Occipital lobe (tissue), 3 donors: ENCODE measurements at places on chromosomes 6 and 20. TPM values are rescaled to one million over a fixed set of nuclear protein-coding genes. Genes with fewer than 3 reads are reported as not detected.

DNA sequence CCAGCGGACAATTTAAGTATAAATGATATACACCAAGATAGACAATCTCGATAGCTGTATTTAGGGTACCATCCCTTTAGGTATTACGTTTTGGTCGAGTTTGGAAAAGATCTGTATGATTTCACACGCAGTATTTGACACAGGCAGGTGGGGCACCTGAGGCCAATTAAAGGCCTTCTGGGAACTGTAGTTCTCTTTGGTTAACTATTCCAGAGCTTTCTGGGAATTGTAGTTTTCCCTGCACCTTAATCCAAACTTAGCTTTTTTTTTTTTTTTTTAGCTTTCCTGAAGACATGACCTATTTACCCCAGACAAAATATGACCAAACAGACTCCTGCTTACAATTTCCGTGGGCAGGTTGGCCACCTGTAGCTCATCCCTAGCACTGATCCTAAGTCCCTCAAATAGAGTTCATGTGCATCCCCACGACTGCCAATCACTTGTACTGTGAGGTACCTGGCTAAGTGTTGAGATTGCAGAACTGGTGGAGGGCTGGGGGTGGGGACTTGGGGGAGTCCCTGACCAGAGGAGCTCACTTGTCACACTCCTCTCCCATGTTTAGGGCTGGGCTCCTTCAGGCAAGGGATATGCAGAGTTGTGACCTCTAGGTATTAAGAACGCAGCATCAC is 999 bp upstream of the EHMT2 start:
- DNase-seq, result no peak

DNA sequence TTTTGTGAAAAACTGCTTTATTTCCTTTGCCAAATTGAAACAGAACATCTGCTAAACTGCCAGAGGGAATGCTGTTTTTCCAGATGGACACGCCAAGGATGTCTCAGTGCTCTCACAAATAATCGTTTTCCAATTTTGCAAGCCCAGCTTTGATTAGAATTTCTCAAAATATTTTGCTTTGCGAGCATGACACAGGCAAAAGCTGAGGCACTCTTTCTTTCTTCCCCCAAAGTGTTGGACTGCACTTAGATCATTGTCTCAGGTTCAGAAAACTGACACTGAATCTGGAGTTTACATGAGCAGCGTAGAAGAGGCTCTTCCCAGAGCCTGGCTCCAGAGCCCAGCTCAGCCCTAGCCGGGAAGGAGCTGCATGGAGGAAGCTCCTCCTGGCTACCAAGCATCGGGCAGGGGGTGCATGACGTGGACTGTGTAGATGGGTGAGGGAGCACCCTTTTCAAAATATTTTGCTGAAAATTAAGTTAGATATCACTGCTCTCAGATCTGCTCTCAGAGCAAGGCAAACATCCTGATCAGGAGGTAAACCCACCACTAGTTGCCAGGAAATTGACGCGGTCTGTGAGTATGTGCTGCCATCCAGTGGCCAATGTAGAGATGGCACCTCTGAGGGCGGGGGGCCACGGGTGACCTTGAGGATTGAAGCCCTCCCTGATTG is 107.5 kb downstream of the SLC22A3 start:
- DNase-seq, result peak; percentile 41

GRCh38 chr6:95325916-95326315 is 251.4 kb upstream of the MANEA start:
- no peak for DNase-seq

DNA sequence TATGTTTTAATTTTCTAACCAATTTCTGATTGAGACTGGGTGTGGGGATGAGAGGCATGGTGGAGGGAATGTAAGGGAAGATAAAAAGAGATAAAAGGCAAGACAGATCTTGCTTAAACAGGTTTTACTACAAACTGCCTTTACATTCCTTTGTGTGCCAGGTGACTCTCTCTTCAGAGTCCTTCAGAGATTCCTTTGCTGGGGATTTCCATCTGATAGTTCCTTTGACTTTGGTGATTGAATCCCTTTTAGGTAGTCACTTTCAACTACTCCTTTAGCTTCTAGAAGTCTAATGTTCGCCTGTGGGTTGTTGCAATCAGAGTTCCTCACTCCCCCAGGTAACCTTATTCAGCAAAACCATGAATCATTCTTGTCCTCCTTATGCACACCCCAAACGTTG is 283.3 kb upstream of the MANEA start:
- no peak for DNase-seq

GRCh38 chr20:8583566-8584043 is 451.5 kb downstream of the PLCB1 start:
- no peak for DNase-seq

HMGCLL1 gene
- 70.0 TPM for total RNA-seq

DNA sequence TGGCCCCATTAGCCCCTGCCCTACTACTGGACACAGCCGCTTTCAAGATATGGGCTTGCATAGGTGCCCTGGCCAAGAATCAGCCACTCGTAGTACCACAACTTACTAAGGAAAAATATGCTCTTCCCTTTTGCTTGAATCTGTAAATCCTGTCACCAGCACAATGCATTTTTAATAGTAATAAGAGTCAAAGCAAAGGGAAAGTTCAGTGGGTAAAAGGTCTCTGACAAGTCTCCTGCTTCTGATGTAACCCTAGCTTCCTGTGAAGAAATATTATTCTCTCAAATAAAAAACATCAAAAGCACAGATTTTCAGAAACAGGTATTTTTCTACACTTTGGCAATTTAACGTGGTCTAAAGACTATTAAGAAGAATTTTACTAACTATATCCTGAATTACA is 373.8 kb downstream of the GJA1 start:
- DNase-seq, result no peak

PRDM13 gene
- not detected for total RNA-seq

- no peak for DNase-seq
These were observed 98.7 kb downstream of the TSHZ2 start for GRCh38 chr20:53070706-53071392.

- no peak for DNase-seq
These were observed 92.8 kb upstream of the FRMD1 start for GRCh38 chr6:168171673-168172353.

DNA sequence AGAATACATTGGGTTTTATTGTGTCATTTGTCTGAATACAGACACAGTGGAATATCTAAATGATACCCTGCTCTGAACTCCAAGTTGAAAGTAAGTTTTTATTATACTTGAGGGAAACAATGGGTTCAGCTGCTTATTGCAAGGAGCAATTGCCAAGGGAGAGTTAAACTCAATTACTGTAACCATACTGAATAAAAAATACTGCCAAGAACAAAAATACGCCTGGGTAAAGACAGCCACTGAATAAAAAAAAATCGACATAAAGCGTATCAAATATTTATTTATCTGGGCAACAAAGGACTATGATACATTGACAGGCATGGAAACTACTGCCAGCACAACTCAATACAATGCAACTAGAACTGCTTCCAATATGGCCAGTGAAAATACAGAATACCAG is 18.1 kb downstream of the TFAP2A start:
- no peak for DNase-seq

DNA sequence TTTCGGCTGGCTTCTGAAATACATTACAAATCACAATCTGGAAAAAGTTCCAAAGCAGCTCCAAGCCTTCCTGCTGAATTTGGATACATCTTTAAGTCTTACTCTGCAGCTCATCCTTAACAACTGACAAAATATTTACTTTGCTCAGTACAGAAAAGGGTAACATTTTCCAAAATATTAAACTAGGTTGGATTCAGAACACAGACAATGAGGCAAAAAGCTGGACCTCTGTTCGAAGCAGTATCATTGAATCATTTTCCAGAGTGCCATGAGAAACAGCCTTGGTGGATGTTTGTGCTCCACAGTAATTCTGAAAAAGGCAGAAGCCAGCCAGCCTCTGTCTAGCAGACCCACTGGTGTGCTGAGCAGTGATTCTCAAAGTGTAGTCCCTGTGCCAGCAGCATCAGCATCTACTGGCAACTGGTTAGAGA is 162.1 kb downstream of the AIG1 start:
- DNase-seq, result no peak

DNA sequence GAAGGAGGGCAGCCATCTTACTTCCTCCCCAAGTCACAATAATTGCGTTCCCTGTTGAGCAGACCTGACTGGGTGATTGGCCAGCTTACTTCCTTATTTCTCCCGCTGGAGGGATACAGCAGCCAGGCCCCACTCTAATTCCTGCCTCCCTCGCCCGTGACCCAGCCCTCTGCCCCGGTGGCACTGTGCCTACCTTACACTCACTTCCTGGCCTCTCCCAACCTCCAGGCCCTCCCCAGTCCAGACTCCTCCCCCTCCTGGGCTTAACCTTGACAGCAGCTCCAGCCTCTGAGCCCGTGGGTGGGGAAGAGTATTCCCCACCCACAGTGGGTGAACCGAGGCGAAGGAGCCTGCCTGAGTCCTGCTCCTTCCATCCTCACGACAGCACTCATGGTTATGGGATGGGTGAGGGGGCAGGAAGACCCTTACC is 3.0 kb downstream of the BAK1 start:
- no peak for DNase-seq

CRIP3 gene
- 3.9 TPM for total RNA-seq

GRCh38 chr6:12636336-12636735 is 80.2 kb upstream of the PHACTR1 start:
- no peak for DNase-seq
